Activated CD4-positive, alpha-beta T cell treated with anti-CD3 and anti-CD28 coated beads, Interleukin-2, amount 10 ng/mL, durations not matched to agents 7 days and 5 days (primary cell): ENCODE measurements at places on chromosomes 7 and 10. TPM values are rescaled to one million over a fixed set of nuclear protein-coding genes. Genes with fewer than 3 reads are reported as not detected.

Gene PTPRZ1
- not detected for total RNA-seq

Gene SPAM1
- total RNA-seq = not detected

Gene JAZF1
- total RNA-seq = 7.6 TPM

DNA sequence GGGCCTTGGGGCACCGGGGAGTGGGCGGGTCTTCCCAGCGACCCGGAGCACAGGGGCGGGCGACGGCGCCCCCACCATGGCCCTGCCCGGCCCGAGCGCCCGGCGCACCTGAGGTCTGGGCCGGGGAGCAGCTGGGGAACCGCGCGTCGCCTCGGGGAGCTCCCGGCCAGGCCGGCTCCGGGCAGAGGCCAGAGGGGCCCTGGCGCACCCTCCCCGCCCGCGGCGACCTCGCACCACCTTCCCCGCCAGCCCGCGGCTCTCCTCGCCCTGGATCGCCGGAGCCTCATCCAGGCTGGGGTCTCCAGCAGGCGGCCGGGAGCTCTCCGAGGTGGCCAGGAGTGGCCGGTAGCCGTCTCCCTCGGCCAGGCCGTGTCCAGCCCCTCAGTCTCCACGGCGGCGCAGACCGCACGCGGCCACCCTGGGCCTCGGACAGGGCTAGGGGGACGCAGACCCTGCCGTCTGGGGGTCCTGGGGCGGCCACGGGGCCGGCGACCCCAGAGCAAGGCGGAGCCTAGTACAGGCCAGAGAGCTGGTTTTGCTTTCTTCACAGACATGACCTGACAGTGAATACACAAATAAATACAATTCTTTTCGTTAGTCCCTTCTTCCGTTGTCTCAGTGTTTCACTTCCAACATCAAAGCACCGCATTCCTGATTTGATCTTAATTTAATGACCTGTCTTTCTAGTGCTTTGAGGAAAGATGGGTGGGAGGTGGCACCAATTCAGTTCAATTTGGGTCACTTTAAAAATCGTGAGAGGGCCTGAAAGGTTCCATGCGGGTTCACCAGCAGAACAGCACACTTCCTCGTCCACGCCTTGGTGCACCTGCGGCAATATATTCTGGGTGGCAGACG lies 356.9 kb downstream of the DNAJB6 start:
- H3K36me3 ChIP-seq = no peaks in the 10 kb centered on the region
- peaks cover 12% of the 10 kb centered on the region for H3K4me1 ChIP-seq
- DNase-seq = no peak

DNA sequence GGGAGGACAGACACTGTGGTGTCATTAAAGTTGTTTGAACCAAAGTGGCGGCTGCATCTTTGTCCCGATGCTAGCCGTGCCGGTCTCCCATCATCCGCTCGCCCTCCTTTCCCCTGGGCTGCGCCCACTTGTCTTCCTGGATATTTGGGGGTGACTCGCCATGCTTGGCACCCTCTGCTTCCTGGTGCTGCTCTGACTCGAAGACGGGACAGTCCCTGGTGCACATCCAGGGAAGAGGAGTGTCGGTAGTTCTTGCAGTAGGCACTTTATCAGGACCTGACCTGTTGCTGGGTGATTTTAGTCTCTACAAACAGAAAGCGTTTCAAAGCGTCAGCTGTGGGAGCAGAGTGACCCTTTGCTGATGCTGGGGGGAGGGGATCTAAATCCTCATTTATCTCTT lies 68.3 kb upstream of the DNAJB6 start:
- H3K36me3 ChIP-seq = peaks cover 29% of the 10 kb centered on the region
- H3K27me3 ChIP-seq = no peaks in the 10 kb centered on the region
- peaks cover 9% of the 10 kb centered on the region for H3K4me1 ChIP-seq

DNA sequence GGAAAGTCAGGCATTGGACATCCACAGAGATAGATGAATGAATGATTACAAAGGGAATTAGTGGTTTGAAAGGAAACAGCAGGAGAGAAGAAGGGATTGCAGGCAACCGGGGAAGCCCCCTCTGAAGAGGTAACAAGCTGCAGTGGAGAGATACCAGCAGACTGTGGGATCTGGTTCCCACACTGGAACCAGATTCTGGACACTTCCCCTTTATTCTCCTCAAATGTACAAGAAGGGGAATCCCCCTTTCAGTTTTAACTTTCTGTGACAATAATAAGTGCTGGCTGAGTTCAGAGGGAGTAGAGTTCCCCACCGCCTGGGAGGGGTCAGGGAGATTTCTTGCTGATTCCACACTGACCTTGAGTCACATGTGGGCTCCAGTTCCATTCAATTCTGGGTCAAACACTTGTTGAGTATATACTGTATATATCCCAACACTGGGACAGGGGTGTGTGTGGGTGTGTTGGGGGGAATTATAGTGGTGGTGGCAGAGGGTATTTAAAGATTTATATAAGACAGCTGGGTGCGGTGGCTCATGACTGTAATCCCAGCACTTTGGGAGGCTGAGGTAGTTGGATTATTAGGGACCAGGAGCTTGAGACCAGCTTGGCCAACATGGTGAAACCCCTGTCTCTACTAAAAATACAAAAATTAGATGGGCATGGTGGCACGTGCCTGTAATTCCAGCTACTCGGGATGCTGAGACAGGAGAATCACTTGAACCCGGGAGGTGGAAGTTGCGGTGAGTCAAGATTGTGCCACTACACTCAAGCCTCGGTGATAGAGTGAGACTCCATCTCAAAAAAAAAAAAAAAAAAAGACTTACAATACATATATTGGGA lies 16.5 kb upstream of the DDIT4 start:
- no peaks in the 10 kb centered on the region for H3K27me3 ChIP-seq
- H3K4me1 ChIP-seq = peaks cover 80% of the 10 kb centered on the region
- no peak overlapping the region for H3K4me3 ChIP-seq

DNA sequence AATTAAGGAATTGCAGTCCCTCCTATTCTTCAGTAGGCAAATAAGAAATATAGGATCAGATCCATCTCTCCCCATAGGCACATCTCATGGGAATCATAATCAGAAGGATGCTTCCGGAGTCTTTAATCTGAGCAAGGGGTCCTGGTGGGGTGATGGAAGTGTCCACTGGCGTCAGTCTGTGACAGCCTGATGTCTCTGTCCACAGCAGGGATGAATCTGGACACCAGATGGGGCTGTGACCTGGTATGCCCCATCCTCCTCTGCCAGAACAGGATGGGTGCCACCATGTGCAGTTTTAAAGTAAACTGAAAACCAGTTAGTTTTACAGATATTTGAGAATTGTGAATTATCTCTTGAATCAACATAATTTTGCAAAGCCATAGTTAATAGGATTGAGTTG lies 148.7 kb downstream of the C1GALT1 start:
- no peaks in the 10 kb centered on the region for H3K36me3 ChIP-seq
- H3K4me3 ChIP-seq = no peak overlapping the region
- no peak for DNase-seq
- H3K4me1 ChIP-seq = peaks cover 5% of the 10 kb centered on the region
- peaks cover 6% of the 10 kb centered on the region for H3K27me3 ChIP-seq

- DNase-seq = no peak
- H3K36me3 ChIP-seq = peaks cover 30% of the 10 kb centered on the region
- H3K27ac ChIP-seq = peak overlapping the region; percentile 86
- peak overlapping the region; percentile 32 for H3K4me3 ChIP-seq
- no peaks in the 10 kb centered on the region for H3K27me3 ChIP-seq
These were observed 93.9 kb downstream of the FAM53B start for GRCh38 chr10:124650263-124650662.

DNA sequence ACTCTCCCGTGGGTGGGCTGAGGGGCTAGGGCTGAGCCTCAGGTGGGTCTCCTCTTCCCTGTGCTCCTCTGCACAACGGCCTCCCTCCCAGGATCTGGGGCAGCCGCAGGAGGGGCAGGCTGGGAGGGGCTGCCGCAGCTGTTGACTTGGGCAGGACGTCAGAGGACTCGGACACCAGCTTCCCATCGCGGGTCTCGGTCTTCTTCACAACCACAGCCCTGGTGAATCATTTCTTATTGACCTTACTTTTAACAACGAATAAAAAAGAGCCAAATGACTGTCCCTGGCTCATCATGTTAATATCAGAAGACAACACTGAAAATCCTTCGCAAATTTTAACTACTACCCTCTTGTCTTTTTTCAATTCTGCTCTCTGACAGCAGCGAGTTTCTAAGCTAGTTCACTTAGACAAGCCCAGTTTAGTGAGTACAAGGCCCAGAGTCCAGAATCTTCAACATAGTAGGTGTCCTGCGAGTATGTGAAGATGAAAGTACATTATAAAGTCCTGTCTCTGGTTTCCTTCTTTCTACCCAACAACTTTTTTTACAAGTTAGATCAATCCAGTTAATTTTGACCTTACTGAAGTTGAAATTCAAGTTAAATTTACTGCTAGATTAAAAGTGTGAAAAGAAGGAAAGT lies 32.4 kb downstream of the CTNNA3 start:
- H3K36me3 ChIP-seq = no peaks in the 10 kb centered on the region
- DNase-seq = no peak
- no peaks in the 10 kb centered on the region for H3K4me1 ChIP-seq

DNA sequence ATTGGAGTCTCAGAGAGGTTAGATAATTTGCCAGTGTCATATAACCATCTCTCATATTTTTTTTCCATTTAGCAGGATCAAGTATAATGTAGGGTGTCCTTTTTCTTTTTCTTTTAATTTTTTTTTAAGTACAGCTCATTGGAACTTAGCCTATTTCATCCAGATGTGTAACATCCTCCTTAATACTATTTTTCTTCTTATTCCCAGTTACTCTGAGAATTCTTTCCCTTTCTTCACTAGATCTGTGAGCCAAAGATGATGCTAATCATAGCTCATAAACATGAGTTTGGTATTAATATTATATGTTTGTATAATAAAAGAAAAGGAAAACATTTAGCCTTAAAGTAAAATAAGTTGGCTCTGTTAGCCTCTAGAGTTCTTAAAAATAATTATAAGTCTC lies 32.8 kb downstream of the PPP1R9A start:
- no peaks in the 10 kb centered on the region for H3K4me1 ChIP-seq
- no peak overlapping the region for H3K4me3 ChIP-seq
- DNase-seq = no peak
- no peaks in the 10 kb centered on the region for H3K27me3 ChIP-seq
- no peaks in the 10 kb centered on the region for H3K36me3 ChIP-seq

DNA sequence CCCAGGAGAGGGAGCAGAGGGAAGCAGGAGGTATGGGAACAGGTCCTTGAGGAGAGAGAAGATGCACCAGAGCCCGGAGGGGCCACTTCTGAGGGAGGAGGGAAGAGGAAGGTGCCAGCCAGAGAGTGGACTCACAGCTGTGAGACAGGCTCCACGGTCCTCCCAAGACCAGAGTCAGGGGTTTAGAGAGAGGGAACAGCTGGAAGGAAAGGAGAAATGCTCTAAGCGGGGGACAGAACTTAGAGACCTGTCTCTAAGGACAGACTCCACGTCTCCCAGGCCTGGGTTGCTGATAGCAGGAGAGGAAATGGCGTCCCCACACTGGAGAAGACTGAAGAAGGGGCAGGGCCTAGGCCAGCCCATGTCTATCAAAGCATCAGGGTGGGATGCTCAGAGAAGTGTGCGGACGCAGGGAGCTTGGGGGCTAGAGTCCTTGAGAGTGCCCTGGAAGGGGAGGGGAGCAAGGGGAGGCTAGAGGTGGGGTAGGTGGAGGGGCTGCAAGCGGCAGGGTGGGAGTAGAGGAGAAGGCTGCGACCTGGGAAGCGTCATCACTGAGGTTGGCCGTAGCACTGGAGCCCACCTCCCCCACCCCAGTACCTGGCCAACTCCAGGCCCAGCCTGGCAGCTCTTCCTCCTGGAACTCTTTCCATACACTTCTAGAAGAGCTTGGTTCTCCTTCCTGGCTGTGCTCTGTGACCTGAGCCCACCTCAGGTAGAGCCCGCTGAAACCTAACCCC lies 25.6 kb upstream of the GRID1 start:
- H3K36me3 ChIP-seq = no peaks in the 10 kb centered on the region
- DNase-seq = no peak
- H3K4me3 ChIP-seq = no peak overlapping the region
- H3K4me1 ChIP-seq = peaks cover 6% of the 10 kb centered on the region
- no peak overlapping the region for H3K27ac ChIP-seq

- no peaks in the 10 kb centered on the region for H3K27me3 ChIP-seq
- no peak overlapping the region for H3K27ac ChIP-seq
- no peaks in the 10 kb centered on the region for H3K36me3 ChIP-seq
- no peaks in the 10 kb centered on the region for H3K4me1 ChIP-seq
- no peak for DNase-seq
These were observed 599.0 kb downstream of the TYW1 start for GRCh38 chr7:67595431-67596180.

GRCh38 chr7:80794631-80795573 lies 123.9 kb downstream of the SEMA3C start:
- H3K27me3 ChIP-seq = no peaks in the 10 kb centered on the region
- no peaks in the 10 kb centered on the region for H3K4me1 ChIP-seq
- no peaks in the 10 kb centered on the region for H3K36me3 ChIP-seq
- no peak overlapping the region for H3K27ac ChIP-seq

DNA sequence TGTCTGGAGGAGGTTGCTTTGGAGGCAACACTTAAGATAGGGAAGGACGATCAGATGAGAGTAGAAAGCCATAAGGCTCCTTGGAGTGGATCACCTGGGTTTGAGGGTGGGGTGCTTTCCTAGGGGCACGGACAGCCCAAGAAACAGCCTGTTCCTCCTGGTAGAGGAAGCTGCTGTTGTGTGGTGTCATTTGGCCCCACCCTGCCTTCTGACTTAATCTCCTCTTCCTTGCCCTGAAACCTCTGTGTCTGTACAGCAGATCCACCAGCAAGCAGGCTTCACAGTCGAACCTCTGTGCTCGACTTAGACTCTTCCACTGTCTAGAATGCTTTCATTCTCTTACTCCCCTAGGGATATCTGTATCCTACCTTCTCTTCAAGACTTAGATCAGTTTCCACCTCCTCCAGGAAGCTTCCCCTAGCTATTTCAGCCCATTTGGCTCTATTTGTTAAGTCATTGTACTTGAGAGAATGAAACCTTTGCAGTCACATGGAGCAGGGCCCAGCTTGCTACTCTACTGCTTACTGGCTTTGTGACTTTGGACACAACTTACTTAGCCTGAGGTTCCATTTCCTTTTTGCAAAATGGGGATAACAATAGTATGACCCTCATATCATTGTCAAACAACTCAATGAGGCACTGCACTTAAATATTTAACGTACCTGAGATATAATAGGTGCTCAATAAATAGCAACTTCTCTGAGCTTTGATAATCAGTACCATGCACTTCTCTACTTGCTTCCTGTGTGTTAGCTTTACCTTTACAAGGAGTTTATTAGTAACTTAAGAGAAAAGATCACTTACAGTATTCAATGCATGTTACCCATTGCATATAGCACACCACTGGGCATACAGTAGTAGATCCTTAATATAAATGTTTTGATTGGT lies 5.0 kb downstream of the MXI1 start:
- peaks cover 64% of the 10 kb centered on the region for H3K4me1 ChIP-seq
- H3K27ac ChIP-seq = peak overlapping the region; percentile 94
- peak overlapping the region; percentile 95 for H3K4me3 ChIP-seq
- H3K36me3 ChIP-seq = peaks cover 11% of the 10 kb centered on the region
- peaks cover under 1% of the 10 kb centered on the region for H3K27me3 ChIP-seq
- DNase-seq = peak; percentile 74
